ENCODE measurements at places on chromosomes 13 and 19.
A peak's percentile ranks its signal among the peaks of the same experiment; 100 is the strongest.

DNA sequence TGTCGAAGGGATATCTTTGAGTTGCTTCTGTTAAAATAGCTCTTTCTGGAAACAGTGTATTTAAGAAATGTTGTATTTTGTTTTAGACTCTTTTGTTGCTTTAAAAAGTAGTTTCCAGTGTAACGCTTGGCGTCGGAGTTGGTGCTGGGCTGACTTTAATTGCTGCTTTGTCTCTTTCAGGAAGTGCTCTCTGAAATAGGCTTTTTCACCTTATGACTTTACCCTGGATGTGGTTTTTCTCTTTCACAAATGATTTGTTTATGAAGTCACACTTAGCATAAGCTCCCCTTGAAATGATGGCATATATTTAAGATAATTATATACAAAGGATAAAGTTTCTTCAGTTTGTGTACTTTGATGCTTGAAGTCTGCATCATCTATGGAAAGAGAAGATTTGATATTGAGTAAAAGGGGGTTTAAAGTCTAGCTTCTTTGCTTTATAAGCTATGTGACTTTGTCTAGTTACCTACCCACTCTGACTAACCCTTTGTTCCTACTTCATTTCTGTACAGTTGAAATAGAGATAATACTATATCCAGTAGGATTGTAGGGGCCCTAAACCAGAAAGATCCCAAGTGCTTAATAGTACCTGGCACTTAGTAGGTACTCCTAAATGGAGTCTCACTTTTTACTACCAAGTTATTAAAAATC lies at the start of gene GPR18:
Gene GPR18 (minus strand): TSS at position 170 of the 651 bp plus-strand sequence. CDS start 2,507 bp downstream, outside the sequence.
- no peak for DNase-seq

GRCh38 chr13:50526661-50527071 lies 316.8 kb downstream of the DLEU7 start:
- DNase-seq = no peak

DNA sequence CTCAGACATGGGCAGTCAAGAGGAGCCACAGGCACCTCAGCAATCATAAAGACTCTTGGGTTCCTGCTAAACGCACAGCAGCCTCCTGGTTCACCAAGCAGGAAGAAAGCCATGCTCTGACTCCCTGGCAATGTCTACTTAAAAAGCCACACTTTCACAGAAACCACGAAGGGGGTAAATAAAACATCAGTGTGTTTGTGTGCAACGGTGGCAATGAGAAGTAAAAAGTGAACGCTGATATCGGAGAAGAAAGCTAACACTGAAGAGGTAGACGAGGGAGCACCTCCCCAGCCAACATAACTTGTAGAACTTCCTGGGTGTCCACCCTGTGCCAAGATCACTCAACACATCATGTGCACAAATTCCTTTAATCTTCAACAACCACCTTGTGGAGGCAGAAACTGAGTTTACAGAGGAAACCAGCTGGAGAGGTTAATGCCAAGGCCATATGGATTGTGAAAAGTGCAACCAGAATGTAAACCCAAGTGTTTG lies 30.2 kb downstream of the HSPH1 start:
- no peak for DNase-seq

- peak; percentile 83 for DNase-seq
Observed at GRCh38 chr13:31424130-31424729, 224.5 kb downstream of the B3GLCT start.

DNA sequence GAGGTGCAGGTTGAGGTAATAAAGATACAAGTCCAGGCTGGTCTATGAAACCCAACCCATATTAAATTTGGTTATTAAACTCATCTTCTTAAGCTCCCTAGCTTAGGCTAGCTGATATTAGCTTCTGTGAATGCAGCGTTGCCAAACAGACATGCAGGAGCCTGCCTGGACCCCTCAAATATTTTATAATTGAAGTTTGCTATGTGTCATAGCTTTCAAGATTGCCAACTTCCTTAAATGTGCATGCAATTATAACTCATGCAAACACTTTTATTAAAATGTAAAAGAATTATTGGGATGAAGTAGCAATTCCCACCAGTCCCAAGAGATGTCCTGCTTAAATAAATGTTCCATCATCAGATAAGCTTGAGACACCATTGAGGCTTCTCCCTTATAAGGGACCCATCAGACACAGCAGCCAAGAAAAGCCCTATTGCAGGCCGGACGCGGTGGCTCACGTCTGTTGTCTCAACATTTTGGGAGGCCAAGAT lies 51.3 kb downstream of the MBNL2 start:
- no peak for DNase-seq

GRCh38 chr19:3976495-3977241 lies 5.8 kb upstream of the DAPK3 start:
- no peak for DNase-seq

GRCh38 chr19:13163609-13164342 lies 13.6 kb downstream of the IER2 start:
- DNase-seq = peak; percentile 55

- DNase-seq = no peak
Observed at GRCh38 chr13:80389073-80390038, 48.4 kb upstream of the SPRY2 start.

Measured in ascending aorta (tissue), 2 donors.